GM04503 (cell line): ENCODE measurements at places on chromosomes 11 and 22.

- DNase-seq, result no peak
These were observed 13.4 kb downstream of the TMEM184B start for GRCh38 chr22:38259370-38259769.

DNA sequence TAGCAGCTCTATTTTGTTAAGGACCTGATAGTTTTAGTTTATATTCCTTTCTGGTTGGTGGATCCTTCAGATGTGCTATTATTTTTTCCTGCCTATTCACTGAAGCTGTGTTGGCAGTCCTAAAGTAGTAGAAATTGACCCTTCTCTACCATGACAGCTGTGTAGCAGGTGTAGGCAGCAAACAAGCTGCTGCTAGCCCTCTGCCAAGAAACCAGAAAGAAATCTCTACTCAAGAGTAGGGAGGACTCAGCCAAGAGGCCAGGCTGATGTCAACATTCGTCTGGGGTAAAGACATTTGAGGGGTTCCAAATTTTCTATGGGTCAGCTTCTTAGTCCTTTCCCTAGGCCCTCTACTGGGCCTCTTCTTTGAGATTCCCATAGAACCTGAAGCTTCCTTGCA lies 51.2 kb downstream of the CSTF3 start:
- no peak for DNase-seq

- DNase-seq, result no peak
These were observed 9.0 kb upstream of the MALAT1 start for GRCh38 chr11:65489706-65490320.

DNA sequence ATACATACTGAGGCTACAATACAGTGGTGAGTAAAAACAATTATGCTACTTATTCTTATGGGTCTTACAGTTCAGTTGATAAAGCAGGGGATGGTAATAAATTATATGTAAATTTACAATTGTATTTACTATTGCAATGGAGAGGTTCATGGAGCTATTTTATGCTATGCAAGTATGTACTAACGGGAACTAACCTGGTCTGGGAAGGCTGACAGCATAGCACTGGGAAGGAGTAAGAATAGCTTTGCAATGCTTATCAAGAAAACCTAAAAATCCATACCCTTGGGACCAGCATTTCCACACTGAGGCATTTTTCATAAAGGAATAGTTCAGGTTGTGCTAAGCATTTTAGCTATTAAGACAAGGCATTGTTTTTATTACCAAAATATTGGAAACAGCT lies 700.6 kb downstream of the NELL1 start:
- DNase-seq, result no peak

GRCh38 chr22:38886333-38886732 lies 14.3 kb upstream of the CBX6 start:
- no peak for DNase-seq

DNA sequence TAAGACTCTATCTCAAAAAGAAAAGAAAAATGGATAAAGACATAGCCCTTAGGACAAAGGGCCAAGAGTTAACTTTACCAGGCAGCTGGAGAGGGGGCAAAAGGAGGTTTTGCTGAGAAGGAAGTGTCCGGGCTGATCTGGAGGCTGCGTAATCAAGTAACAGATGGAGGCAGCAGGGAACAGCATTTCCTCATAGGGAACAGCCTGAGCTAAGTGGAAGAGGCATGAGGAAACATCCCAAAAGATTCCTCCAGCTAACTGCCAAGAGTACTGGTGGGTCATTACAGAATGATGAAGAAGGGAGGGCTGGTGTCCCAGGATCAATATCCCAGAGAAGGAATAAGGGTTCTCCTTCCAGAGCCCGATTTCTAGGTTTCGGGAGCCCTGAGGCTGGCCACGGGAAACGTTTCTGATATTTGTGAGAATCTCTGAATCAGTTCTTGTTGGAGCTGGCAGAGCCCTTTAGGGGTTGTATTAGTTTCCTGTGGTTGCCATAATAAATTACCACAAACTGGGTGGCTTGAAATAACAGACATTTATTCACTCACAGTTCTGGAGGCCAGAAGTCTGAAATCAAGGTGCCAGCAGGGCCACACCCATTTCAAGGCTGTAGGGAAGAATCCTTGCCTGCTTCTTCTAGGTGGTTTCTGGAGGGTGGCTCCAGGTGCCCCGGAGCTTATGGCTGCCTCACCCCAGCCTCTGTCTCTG lies 21.2 kb downstream of the LIF start:
- no peak for DNase-seq

DNA sequence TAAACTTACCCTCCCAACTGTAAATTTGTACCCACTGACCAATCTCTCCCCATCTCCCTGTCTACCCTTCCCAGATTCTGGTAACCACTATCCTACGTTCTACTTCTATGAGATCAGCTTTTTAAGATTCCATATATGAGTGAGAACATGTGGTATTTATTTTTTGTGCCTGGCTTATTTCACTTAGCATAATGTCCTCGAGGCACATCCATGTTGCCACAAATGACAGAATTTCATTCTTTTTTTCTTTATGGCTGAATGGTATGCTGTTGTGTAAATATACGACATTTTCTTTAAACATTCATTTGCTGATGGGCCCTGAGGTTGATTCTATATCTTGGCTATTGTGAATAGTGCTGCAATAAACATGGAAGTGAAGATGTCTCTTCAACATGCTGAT lies 74.7 kb upstream of the RRM1 start:
- no peak for DNase-seq

DNA sequence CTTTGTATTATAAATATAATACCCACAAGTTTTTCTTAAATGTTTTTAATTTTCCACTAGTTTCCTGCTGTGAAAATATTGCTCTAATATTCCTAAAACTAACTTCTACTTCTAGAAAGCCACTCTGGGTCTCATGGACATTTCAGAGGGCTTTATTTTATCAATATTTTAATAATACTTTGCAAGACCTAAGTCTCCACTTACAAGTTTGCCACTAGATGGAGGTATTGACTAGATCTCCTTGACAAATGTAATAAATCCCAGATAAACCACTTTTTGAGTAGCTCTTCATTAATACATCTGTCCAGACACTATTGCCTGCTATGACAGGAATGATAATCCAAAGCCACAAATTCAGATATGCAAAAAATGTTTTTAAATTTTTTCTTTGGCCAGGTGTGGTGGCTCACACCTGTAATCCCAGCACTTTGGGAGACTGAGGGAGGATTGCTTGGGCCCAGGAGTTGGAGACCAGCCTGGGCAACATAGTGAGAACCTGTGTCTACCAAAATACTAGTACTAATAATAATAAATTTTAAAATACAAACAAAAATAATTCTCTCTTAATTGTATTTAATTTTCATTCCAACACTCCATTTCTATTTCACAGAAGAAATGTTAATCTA lies 3.5 kb upstream of the ACAT1 start:
- no peak for DNase-seq

DNA sequence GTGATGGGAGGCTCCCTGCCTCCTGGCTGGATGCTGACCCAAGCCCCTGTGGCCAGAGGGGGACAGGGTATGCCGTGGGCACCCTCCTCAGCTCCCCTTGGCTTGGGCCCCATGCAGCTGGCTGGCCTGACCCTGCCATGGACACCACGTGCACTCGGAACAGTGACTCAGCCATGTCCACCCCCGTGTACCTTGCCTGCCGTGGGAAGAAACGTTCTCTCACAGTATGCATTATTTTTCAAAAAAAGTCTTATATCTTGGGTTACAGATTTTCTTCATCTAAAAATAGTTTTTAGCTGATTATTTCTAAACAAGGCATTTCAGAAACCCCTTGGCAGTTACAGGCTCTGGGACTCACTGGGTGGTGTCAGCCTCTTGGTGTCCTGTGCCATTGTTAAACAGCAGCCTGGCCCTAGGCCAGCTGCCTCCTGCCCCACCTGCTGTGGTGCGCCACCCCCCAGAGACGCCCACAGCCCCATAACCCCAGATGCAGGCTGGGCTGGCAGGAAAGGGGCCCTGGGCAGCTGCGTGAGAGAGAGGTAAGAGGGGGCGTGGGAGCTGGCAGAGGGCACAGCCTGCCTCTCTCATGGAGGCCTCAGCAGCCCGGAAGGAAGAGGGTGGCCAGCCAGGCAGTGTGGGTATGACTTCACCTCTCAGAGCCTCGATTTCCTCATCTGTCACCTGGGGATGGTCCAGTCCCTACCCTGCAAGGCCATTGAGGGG lies 99.8 kb downstream of the MORC2 start:
- no peak for DNase-seq

DNA sequence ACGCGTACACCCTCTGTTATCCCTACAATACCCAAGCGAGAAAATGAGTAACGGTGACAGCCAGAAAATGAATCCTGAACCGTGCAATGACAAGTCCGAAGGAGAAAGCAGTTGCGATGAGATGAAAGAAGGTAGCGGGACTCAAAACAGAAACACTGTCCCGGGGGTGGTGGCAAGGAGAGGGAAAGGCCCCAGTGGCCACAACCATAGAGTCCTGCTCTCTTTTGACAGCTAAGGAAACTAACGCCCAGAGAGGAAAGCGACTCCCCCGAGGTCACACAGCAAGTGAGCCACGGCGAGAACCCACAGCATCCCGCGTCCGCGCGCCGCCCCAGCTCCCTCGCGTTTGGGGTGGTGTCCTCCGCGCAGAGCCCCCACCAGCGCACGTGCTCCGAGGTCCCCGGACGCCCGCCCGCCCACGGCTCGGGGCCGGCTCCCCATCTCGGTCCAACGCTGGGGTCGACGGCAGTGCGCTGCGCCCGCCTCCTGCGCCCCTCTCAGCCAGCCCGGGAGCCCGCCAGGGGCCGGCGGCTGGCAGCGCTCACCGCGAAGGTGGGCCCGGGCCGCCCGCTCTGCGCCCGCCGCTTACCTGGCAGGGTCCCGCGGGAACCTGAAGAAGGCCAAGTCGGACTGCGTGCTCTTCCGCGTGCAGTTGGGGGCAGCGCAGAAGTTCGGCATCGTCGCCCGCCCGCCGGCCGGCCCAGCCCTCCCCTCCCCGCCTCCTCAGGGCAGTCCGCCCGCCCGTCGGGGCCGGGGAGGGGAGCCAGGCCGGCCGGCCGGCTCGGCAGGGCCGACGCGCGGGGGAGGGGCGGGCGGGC lies 564 bp downstream of the THAP12 start:
- no peak for DNase-seq

- no peak for DNase-seq
These were observed 14.7 kb downstream of the SULT4A1 start for GRCh38 chr22:43847376-43848289.

- no peak for DNase-seq
These were observed 24.4 kb downstream of the TPBGL start for GRCh38 chr11:75264971-75265370.

DNA sequence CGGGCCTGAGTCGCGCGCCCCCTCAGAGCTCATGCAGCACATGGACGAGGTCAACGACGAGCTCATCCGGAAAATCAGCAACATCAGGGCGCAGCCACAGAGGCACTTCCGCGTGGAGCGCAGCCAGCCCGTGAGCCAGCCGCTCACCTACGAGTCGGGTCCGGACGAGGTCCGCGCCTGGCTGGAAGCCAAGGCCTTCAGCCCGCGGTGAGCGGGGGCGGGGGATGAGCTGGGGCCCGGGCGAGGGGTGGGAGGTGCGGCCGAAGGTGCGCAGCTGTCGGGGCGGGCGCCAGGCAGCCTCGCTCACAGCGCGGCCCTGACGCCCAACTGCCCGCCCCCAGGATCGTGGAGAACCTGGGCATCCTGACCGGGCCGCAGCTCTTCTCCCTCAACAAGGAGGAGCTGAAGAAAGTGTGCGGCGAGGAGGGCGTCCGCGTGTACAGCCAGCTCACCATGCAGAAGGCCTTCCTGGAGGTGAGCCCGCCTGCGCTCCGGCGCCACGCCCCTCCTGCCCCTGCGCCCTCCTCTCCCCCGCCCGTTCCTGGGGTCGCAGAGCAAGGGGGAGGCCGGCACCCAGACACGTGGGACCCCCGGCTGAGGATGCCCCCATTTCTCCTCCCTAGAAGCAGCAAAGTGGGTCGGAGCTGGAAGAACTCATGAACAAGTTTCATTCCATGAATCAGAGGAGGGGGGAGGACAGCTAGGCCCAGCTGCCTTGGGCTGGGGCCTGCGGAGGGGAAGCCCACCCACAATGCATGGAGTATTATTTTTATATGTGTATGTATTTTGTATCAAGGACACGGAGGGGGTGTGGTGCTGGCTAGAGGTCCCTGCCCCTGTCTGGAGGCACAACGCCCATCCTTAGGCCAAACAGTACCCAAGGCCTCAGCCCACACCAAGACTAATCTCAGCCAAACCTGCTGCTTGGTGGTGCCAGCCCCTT lies 20.5 kb downstream of the EPS8L2 start:
- DNase-seq, result no peak

DNA sequence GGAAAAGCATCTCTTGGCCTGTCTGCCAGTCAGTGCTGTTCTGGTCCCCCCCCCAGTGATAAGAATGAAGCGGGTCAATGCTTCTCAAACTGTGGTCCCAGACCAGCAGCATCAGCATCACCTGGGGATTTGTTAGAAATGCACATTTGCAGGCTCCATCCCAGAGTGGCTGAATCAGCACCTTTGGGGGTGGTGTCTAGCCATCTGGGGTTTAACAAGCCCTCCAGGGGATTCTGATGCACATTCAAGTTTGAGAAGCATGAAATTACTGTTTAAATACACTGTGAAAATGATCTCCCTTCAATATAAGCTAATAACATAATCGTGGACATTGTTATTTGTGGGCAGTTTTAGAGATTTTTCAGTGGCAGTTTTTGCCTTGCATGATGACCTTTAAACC lies 133.5 kb downstream of the MYO18B start:
- no peak for DNase-seq

GRCh38 chr11:37320921-37321320 lies 722.9 kb upstream of the RAG2 start:
- no peak for DNase-seq

- no peak for DNase-seq
These were observed 85.0 kb downstream of the ATG16L2 start for GRCh38 chr11:72899238-72899637.

DNA sequence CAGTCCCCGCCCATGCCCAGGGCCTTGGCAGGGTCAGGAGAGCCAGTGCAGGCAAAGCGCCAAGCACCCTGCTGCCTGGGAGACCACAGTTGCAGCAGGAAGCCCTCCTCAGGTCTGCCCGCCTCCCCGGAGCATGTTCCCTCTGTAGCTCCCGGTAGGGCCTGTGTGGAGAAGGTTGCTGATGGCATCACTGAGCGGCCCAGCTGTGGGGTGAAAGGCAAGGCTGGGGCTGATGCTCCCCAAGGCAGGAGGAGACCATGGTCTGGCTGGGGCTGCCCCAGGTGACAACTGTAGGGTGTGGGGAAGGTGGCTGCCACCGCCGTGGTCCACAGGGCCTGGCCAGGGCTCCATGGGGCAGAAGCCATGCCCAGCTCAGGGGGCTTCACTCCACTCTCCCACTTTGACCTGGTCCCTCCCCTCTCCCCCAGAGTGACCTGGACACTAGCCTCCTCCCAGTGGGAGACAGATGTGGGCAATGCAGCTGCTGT lies 53.0 kb downstream of the CDKN1C start:
- no peak for DNase-seq
